ENCODE measurements at places on chromosomes 13 and 19. TPM values are rescaled to one million over a fixed set of nuclear protein-coding genes. Genes with fewer than 3 reads are reported as not detected.

DNA sequence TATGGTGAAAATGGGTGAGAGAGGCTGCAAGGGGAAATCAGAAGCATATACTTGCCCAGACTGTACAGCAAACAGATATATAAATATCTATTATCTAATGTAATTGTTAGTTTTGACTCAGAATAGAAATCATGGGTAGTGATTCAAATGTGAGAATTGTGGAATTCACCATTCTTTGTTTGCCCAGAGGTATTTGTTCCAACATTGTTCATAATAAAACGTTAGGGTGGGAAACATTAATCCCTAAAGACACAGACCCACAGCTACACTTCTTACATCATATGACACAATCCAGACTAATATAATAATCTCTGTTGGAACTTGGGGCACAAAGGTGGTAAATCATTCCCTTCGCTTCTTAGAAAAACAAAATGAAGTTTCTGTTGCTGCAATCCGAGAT lies 646.5 kb upstream of the SLITRK6 start:
- H3K4me1 ChIP-seq, result peaks cover 9% of the 10 kb centered on the region
- H3K4me3 ChIP-seq, result no peak overlapping the region
- no peaks in the 10 kb centered on the region for H3K27me3 ChIP-seq
- no peaks in the 10 kb centered on the region for H3K36me3 ChIP-seq

The ANGPTL8 gene
- total RNA-seq, result not detected

DNA sequence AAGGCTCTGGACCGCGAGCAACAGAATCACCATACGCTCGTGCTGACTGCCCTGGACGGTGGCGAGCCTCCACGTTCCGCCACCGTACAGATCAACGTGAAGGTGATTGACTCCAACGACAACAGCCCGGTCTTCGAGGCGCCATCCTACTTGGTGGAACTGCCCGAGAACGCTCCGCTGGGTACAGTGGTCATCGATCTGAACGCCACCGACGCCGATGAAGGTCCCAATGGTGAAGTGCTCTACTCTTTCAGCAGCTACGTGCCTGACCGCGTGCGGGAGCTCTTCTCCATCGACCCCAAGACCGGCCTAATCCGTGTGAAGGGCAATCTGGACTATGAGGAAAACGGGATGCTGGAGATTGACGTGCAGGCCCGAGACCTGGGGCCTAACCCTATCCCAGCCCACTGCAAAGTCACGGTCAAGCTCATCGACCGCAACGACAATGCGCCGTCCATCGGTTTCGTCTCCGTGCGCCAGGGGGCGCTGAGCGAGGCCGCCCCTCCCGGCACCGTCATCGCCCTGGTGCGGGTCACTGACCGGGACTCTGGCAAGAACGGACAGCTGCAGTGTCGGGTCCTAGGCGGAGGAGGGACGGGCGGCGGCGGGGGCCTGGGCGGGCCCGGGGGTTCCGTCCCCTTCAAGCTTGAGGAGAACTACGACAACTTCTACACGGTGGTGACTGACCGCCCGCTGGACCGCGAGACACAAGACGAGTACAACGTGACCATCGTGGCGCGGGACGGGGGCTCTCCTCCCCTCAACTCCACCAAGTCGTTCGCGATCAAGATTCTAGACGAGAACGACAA lies 1.8 kb downstream of the PCDH17 start:
- peak; percentile 74 for DNase-seq
- no peak overlapping the region for H3K27ac ChIP-seq
- H3K36me3 ChIP-seq, result no peaks in the 10 kb centered on the region
- H3K4me3 ChIP-seq, result peak overlapping the region; percentile 96
- H3K27me3 ChIP-seq, result peaks cover 71% of the 10 kb centered on the region
- H3K4me1 ChIP-seq, result peaks cover 24% of the 10 kb centered on the region

GRCh38 chr13:91572439-91572838 lies 174.0 kb downstream of the GPC5 start:
- no peak overlapping the region for H3K27ac ChIP-seq
- no peaks in the 10 kb centered on the region for H3K36me3 ChIP-seq
- no peaks in the 10 kb centered on the region for H3K27me3 ChIP-seq
- no peak for DNase-seq
- no peak overlapping the region for H3K4me3 ChIP-seq

DNA sequence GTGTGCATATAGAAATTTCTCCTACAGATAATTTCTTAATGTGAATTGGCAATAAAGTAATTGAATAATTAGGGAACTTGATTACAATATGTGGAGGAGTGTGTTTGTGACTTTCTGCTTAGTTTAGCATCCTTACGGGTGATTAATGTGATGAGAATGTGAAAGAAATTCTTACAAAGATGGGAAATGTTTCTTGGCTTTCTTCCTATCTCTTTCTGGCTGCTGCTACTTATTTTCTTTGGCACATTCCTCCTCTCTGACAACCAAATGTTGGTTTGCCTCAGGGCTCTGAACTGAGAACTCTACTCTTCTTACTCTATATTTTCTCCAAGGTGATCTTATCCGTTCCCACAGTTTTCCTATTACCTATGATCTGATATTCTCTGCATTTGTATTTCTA lies 300.1 kb downstream of the TBC1D4 start:
- no peak overlapping the region for H3K4me3 ChIP-seq
- no peaks in the 10 kb centered on the region for H3K4me1 ChIP-seq
- DNase-seq, result no peak
- no peaks in the 10 kb centered on the region for H3K36me3 ChIP-seq
- no peak overlapping the region for H3K27ac ChIP-seq
- H3K27me3 ChIP-seq, result no peaks in the 10 kb centered on the region

The CEACAM21 gene
- total RNA-seq, result not detected

DNA sequence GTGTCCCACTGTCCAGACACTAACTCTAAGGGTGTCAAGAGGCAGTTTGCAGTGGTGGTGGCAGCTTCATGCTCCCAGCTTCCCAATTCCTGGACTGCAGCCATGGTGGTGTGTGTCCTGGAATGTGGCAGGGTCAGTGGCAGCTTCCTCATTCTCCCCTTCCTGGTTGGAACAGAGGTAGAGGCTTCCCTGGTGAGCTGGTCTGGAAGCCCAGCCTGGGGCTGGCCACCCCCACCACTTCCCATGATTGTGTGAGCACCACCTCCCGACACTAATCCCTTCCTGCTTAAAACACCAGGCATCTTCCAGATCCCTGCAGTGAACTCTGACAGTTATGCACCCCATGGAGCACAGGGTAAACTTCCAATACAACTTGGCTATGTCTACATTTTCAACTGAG lies 134.9 kb downstream of the RAP2A start:
- no peak overlapping the region for H3K27ac ChIP-seq
- no peaks in the 10 kb centered on the region for H3K27me3 ChIP-seq
- no peaks in the 10 kb centered on the region for H3K36me3 ChIP-seq
- no peak overlapping the region for H3K4me3 ChIP-seq

DNA sequence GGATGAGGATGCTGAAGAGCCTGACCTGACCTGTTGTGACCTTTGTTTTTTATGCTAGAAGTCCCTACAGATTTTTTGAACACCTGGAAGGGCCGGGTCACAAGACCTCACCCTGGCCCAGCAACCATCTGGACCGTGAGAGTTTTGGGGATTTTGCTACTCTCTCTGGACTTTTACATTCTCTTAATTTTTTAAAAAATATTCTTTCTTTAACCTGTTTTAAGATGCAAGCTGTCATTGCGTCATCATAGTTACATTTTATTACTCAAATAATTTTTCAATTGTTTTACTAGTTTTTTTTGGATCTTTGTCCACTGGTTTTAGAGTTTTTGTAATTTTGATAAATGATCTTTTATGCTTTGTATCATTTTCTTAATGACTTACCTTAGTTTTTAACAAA lies 7.5 kb downstream of the DKKL1 start:
- no peak overlapping the region for H3K4me3 ChIP-seq
- H3K27me3 ChIP-seq, result peaks cover 6% of the 10 kb centered on the region
- no peak overlapping the region for H3K27ac ChIP-seq

DNA sequence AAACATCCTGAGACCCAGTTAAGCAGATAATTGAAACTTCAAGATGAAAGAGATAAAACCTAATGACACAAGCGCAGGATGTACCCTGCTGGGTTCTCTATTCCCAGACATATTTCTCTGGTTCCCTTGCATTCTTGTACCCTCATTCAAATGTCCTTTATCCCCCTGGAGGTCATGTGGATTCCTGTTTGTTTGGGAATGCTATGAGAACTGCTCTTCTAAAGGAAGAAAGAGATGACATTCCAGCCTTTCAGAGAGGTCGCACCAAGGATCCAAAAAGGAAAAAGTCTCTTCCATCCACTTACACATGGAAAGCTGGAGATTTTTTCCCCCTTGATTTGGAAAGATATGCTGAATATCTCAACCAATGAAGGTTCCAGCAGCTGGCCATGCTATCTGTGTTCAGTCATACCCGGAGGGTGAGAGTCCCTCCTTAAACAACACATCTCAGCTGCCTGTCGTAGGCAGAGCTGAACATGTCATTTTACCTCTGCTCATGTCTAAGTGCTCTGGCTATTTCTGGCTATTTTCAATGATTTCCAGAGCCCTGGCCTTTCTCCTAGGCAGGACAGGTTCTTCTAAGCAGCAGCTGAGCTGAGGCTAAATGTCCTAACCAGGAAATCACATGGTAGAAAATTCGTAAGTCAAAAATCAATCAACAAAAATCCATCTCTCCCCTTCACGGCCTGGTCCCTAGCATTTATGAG lies 52.5 kb downstream of the C13orf42 start:
- H3K27ac ChIP-seq, result no peak overlapping the region
- peaks cover 4% of the 10 kb centered on the region for H3K27me3 ChIP-seq
- H3K4me1 ChIP-seq, result peaks cover 17% of the 10 kb centered on the region

The RNF225 gene
- 1.0 TPM for total RNA-seq

DNA sequence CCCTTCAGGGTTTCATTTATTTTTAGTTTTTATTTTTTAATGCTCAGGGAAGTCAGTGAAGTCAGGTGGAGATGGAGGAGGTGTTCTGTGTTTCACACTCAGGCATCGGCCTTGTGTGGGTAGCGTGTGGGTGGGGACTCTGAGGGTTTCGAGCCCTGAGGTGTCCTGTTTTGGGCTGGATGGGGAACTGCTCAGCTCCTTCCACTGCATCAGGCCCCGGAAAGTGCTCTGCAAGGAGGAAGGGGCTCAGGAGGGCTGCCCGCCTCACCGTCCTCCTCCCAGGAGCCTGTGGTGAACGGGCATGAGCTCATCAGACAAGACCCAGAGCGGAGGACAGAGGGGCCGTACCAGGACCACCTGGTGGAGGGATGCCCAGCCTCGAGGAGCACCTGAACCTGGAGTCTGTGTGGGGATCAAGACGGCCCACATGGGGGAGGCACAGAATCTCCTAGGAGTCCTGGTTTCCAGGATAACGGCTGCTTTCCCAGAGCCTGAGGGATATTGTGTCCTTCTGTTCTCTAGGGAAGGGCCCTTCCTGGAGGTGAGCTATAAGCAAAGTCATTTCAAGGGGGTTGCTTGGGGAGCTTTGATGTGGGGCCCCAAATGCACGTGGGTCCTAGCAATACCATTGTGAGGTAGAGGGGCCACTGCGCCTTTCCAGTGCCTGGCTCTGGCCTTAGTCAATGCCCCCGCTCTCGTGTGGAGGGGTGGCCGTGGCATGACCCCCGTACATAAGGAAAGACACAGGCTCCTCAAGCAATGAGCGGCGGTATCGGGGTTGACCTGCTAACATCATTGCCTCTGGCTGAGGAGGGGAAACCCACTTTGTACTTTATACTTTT lies 13.5 kb upstream of the GAS6 start:
- peaks cover 7% of the 10 kb centered on the region for H3K4me1 ChIP-seq
- peaks cover 2% of the 10 kb centered on the region for H3K27me3 ChIP-seq
- H3K36me3 ChIP-seq, result no peaks in the 10 kb centered on the region

- no peak for DNase-seq
- peak overlapping the region; percentile 99 for H3K27ac ChIP-seq
- H3K36me3 ChIP-seq, result no peaks in the 10 kb centered on the region
Measured at GRCh38 chr19:8320564-8321066, 560 bp downstream of the NDUFA7 start.

DNA sequence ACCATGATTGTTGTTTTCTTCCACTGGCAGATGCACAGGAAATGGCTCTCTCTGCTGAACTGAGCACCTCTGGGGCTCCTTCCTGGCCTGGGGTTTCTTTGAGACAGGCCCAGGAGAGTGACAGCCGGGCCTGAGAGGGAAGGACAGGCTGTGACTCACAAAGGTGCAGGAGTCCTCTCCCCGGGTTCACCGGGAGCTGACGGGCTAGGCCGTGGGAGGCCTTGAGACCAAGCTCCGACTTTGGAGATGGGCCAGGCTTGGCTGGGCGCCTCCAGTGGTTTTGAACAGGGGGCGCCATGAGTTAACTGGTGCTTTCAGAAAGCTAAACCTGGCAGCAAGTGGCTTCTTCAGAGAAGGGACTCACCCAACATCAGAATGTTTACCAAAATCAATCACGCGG lies 143.4 kb downstream of the URI1 start:
- no peaks in the 10 kb centered on the region for H3K4me1 ChIP-seq
- H3K4me3 ChIP-seq, result no peak overlapping the region
- peaks cover 10% of the 10 kb centered on the region for H3K27me3 ChIP-seq

The CEACAM20 gene
- total RNA-seq, result 2.3 TPM

The WASF3 gene
- 40.2 TPM for total RNA-seq

The CARS2 gene
- 62.0 TPM for total RNA-seq

GRCh38 chr13:113669755-113670341 lies 2.8 kb downstream of the GRK1 start:
- no peaks in the 10 kb centered on the region for H3K4me1 ChIP-seq
- no peak overlapping the region for H3K27ac ChIP-seq
- no peak overlapping the region for H3K4me3 ChIP-seq
- no peaks in the 10 kb centered on the region for H3K36me3 ChIP-seq

DNA sequence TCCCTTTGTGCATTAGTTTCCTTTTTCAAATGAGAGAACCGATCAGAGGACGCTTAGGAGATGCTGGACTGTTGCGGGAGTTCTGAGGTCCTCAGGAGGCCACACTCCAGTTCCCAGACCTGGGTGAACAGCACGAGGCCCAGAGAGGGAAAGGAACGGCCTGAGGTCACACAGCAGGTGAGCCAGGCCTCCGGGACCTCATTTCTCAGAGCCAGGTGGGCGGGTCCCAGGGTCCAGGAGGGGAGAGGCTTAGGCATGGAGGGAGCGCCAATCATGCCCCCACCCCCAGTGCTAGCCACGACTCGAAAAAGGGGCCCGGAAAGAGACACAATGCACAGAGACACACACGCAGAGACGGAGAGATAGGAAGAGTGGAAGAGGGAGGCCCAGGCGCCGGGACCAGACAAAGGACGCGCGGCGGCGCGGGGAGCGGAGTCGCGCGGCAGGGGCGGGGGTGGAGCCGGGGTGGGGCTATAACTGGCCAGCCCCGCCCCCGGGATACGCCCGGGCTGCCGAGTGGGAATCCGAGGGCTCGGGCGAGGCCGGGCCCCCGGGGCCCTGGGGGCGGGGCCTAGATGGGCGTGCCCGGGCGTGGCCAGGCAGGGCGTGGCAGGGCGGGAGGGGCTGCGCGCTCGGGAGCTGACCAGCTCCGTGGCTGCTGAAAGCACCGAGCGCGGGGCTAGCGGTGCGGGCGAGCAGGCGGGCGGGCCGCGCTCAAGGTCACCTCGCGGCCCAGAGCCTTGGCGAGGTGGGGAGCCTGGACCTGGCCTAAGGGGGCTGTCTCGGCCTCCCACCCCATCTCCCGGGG lies 1.6 kb downstream of the ELAVL3 start:
- no peak overlapping the region for H3K27ac ChIP-seq
- H3K36me3 ChIP-seq, result no peaks in the 10 kb centered on the region
- peak overlapping the region; percentile 57 for H3K4me3 ChIP-seq
- peaks cover 4% of the 10 kb centered on the region for H3K4me1 ChIP-seq

Data from type B pancreatic cell (in vitro differentiated cells).